Activated CD4-positive, alpha-beta T cell treated with anti-CD3 and anti-CD28 coated beads for 48 hours (primary cell): ENCODE measurements at places on chromosomes 5 and 9.
A peak's percentile ranks its signal among the peaks of the same experiment; 100 is the strongest.

DNA sequence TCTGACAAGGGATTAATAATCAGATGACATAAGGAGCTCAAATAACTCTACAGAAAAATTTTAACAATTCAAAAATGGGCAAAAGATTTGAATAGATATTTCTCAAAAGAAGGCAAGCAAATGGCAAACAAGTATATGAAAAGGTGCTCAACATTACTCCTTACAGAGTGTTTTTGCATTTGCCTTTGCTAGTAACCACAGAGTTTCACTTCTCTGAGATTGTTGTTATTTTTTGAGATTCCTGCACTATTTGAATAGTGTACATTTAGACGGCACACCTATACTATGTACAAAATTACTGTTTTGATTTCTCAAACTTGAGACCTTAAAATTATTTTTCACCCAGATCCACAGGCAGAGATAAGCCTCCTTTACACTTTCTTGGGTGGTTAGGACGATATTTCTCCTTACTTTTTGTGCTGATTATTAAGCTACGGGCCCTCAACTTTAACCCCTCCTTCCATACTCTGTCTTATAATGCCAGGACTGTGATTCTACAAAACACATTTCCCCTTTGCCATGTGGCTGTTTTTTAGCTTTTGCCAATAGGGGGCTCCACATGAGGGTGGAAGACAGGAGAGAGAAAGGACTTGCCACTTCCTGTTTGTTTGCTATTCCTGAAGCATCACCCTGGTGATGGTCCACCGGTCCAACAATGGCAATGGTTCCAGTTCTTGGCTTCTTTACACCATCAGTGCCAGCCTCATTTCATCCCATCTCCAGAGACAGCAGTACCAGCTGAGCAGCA is 65.0 kb upstream of the DAP start:
- no peak for DNase-seq

DNA sequence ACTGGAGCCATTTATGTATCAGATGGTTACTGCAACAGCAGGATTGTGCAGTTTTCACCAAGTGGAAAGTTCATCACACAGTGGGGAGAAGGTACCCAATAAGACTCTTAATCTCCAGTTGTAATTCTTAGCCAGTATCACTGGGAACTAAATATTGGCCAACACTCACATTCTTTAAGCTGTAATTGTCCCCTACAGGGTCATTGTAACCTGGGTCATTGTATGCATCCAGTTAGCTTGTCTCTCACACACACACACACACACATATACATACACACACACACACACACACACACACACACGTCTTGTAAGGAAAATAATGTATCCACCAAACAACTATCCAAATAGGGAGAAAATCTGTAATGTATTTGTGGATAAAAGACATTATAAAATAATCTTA is 113.0 kb downstream of the GIN1 start:
- DNase-seq, result no peak

GRCh38 chr5:176646049-176646706 is 1.1 kb upstream of the TSPAN17 start:
- DNase-seq, result no peak

DNA sequence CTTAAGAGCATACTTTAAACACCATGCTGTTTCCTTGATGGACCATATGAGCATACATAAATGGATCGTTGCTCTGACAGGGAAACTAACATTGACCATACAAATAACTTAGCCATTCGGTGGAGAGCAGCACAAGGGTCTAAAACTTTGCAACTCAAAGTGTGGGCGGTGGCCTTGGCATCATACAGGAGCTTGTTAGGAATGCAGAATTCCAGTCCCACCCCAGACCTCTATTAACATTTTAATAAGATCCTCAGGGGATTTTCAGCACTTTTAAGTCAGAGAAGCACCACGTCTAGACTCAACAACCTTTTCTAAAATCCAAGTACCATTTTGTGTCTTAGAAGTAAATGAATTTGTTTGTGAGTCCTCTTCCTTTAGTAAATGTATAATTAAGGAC is 260.9 kb downstream of the EBF1 start:
- no peak for DNase-seq

DNA sequence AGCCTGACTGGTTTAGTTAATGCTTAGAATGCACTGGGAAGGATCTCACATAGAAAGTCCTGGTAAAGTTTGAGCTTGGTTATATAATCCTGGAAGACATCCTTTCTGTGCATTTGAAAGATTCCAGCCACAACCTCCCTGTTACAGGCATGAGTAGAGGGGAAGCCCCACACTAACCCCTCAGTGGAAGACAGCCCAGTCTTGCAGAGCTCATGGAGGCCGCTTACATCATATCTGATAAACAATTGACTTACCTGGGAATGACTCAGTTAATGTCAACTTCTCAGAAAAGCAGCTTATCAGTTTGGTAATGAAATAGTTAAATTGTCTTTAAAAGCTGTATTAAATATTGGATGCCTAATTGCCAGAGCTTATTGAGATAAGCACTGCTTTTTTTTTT is 28.1 kb upstream of the PDE8B start:
- DNase-seq, result no peak

GRCh38 chr9:99820685-99821395 is 845 bp upstream of the NR4A3 start:
- DNase-seq, result peak; percentile 76

DNA sequence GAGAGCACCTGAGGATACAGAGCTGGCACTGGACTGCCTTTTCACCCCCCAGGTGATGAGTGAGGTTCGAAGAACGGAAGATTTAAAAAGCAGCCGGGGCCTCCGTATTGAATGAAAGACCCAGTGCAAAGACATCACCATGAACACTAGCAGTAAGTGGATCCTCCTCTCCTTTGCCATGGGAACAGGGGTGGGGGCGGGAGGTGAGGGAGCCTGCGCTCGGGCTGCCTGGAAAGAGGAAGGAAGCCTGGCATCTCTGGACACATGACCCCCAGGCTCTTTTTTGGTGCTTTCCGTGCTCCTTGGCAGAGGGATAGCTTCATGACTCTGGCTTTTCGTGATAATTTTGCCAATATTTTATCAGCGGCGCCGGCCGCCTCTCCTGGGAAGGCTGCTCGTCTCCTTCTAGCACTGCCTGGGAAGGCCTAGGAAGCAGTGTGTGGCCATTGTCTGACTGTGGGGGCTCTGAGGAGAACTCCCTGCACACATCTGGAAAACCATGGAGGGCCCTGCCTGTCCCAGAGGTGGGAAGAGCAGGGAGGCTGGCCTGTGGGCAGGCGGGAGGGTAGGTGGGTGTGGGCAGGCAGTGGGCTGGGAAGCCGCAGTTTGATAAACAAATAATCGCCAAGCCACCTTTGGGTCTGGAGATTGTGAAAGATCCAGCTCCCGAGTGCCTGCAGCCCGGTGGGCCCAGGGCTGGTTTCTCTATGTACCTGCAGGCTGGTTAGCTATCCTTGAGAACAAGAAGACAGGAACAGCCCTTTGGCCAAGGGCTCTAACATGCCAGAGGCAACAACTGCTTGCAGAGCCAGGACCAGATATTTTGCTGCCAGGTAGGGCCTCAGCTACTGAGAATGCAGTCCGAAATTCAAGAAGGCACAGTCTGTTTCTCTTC is 911 bp downstream of the ABLIM3 start:
- no peak for DNase-seq

DNA sequence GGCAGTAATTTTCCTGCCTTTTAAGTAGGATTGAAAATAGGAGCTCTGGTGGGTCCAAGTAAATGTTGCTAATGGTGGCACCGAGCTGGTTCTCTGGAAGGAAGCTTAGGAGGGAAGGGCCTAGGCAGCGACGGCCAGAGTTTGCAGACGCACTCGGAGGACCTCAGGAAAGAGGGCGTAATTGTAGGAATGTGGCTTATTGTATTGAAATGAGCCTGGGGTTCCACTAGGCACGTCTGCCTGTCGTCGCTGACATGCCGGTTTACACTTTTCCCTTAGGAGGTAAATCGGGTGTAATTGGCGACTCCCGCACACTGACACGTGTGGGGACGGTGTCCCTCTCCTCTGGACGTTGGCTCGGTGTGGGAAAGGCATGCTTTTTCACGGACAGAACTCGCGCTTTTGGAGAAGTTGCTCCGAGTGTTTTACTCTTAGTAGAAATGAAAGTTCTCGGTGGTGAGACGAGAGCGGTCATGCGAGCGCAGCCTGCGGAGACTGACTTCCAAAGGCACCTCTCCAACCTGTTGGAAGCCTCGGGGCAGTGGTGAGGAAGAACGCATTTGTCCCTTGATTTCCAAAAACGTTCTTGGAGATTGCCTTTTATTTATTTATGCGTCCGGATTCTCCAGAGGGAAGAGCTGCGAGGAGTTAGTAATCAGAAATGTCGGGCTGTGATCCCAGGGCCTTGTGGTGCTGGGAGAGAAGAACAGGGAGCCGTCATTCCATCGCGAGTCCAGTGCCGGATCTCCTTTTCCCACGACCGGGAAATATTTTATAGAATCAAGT is 1.3 kb downstream of the NR4A3 start:
- peak; percentile 35 for DNase-seq

DNA sequence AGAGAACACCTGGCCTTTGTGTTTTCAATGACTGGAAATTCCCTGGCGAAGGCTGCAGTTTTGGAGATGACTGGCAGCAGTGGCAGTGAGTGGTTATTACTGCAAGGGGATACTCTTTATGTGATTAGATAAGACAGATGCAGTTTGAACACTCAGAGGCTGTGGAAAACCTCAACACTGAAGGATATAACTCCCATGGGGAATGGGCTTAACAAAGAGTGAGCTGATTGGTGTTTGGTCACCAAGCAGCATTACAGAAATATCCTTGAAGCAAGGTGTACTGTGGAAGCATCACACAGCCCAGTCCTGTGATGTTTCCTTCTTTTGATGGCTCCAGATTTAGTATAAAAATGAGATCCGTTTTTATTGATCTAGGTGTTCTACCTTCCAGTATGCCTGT is 490.7 kb upstream of the PTPRD start:
- no peak for DNase-seq

DNA sequence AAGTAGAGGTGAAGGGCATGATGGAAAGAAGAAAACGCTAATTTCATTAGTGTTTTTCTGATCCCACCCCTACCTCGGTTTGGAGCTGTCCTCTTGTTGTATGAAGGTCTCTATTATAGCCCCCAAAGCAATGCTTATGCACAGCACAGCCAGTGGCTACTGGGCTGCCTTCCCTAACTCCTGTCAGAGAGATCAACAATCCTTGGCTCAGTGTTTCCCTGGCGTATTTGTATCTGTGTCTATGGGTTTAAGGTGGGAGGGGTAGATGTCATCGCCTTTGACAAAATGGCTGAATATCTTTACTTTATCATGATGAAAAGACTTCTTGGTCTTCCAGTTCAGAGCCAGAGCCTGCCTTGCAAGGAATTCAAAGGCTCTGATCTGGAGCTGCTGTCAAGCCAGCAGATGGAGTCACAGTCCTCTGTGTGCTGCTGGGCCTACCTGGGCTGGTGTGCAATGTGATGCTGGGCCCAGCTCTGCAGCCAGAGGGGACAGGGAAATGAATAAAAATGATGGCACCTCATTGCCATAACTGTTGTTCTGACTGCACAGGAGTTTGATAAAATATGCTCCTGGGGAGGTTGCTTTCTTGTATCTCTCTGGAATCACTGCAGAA is 20.1 kb upstream of the HSPA9 start:
- no peak for DNase-seq

DNA sequence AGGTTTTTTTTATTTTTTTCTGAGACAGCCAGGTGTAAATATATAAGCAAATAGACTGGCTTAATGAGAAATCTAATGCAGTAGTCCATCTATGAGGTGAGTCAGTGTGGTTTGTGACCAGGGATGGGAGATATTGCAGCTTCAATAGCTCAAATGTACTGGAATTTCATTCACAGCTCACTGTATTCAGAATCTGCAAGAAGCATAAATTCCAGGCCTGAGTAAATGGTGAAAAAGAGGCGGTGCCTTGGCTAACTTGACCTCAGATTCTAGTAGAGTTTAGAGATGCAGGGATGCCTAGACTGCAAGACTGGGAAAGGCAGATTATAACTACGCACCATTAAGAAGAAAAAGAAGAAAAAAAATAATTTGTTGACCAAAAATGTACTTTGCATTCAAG is 151.9 kb upstream of the SMC2 start:
- DNase-seq, result no peak

- DNase-seq, result no peak
Measured at GRCh38 chr9:16899606-16900005, 29.1 kb upstream of the BNC2 start.

DNA sequence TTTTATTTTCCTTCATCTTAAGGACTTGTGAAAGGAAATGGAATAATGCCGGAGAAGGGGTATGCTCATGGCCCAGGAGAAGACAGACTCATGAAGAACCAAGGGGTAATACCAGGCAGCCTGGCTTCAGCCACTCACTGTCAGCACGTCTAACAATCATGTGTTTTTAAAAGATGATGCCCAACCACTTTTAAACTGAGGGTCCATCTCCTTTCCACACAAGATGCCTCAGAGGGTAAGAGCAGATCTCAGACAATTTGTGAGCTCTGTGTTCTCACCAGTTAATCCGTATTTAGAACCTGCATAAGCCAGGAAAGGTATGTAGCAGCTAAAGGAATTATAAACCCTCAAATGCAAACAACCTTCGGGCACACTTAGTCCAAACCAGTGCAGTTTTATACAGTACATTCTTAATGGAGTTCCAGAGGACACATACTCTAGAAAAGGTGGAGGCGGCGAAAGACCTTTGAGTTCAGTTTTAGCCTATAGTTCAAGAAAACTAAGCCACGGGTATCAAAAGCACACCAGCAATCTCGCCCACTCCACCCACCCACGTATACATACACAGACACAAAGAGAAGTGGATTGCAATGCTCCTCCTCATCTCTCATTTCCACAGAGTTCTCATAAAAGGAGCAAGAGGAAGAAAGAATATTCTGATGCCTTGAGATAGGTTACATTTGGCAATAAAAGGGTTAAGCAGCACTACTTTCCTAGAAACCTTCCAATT is 2.6 kb downstream of the DIAPH1 start:
- DNase-seq, result no peak

- DNase-seq, result peak; percentile 48
Measured at GRCh38 chr5:58933891-58934628, 351.2 kb downstream of the RAB3C start.

GRCh38 chr5:116454417-116454927 is 120.2 kb downstream of the SEMA6A start:
- no peak for DNase-seq

DNA sequence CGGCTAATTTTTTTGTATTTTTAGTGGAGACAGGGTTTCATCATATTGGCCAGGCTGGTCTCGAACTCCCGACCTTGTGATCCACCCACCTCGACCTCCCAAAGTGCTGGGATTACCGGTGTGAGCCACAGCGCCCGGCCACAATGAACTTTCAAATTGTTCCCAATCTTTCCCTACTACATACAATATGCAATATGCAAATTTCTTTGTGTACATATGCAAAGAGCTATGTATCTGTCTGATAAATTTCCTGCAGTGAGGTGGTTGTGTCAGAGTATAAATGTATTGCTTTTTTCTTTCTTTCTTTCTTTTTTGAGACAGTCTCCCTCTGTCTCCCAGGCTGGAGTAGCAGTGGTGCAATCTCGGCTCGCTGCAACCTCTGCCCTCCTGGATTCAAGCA is 48.8 kb upstream of the PLPP1 start:
- DNase-seq, result no peak

DNA sequence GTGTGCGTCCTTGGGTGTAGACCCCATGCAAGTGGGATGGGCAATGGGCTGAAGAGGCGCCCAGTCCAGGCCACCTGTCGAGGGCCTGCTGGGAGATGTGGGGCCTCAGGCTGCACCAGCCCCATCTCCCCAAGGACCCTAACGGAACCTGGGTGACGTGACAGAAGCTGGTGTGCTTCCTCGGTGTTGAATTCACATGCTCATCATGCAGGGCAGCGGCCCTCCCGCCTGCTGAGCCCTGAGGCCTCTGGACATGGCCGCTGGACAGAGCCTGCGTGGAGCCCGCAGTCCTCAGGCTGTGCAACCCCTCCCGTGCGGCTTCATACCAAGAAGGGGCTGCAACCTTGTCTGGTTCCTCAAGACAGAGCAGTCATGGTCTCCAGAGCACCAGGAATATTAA is 26.8 kb downstream of the TERT start:
- DNase-seq, result no peak

- no peak for DNase-seq
Measured at GRCh38 chr5:148107608-148108007, 43.8 kb downstream of the SPINK5 start.
